D341Med (cell line): ENCODE measurements at places on chromosomes 6 and 20.

GRCh38 chr6:90468080-90468479, 118.8 kb downstream of the MAP3K7 start:
- DNase-seq = no peak

DNA sequence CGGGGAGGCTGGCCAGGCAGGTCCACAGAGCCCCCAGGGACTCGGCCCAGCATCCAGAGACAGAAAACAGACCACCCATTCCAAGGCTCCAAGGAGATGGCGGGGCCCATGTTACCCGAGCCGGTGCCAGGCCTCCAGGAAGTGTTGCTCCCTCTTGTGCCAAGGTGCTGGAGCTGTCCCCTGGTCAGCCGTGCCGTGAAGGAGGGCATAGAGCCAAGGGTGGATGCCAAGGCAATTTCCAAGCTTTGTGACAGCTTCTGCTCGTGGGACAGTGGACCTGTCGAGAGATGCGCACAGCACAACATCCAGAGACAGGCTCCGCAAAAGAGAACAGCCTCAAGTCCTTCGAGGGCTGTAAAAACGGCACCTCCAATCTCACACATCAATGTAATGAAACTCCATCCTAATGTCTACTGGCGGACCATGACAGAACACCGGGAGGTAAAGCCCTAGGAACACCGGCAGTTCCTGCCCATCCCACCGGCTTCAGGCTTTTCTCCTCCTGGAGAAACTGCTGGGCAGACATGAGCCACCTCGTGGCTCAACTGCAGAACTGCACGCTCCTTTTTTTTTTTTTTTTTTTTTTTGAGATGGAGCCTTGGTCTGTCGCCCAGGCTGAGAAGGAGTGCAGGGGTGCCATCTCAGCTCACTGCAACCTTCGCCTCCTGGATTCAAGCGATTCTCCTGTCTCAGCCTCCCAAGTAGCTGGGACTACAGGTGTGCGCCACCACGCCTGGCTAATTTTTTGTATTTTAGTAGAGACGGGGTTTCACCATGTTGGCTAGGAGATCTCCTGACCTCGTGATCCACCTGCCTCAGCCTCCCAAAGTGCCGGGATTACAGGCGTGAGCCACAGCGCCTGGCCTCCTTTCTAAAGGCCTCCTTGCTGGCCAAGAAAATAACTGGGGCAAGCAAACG, 30.9 kb upstream of the AVP start:
- DNase-seq = peak; percentile 88

GRCh38 chr6:166627875-166628801, 1.1 kb upstream of the RPS6KA2 start:
- DNase-seq = peak; percentile 73

DNA sequence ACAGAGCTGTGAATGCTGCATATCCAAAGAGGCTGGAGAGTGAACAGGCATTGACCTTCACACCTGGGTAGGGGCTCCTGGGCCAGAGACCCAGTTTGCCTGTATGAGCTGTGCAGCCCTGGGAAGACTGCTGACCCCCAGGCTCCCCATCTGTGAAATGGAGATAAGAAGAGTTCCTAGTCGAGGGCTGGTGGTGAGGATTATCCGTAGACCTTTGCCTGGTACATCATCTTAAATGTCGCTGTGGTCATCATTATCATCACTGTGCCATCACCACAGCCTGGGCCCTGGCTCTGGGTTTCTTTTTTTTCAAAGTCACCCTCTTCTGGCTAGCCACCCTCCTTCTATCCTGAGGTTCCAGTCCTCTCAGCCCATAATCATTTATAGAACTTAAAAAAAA, 12.0 kb downstream of the AGPAT4 start:
- DNase-seq = no peak

DNA sequence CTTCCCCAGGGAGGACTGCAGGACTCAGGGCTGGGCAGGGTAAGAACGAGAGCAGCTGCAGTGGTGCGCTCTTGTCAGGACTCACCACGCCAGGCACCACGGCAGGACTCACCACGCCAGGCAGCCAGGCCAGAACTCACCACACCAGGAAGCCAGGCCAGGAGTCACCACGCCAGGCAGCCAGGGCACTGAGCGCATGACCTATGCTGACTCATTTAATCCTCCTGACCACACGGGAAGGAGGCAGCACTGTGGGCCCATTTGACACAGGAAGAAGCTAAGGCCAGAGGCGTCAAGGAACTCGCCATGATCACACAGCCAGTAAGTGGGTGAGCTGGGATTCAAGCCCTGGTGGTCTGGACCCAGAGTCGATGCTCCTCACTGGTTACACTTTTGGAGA, 189.3 kb downstream of the PREX1 start:
- no peak for DNase-seq
